ENCODE measurements at places on chromosomes 13 and 19.

DNA sequence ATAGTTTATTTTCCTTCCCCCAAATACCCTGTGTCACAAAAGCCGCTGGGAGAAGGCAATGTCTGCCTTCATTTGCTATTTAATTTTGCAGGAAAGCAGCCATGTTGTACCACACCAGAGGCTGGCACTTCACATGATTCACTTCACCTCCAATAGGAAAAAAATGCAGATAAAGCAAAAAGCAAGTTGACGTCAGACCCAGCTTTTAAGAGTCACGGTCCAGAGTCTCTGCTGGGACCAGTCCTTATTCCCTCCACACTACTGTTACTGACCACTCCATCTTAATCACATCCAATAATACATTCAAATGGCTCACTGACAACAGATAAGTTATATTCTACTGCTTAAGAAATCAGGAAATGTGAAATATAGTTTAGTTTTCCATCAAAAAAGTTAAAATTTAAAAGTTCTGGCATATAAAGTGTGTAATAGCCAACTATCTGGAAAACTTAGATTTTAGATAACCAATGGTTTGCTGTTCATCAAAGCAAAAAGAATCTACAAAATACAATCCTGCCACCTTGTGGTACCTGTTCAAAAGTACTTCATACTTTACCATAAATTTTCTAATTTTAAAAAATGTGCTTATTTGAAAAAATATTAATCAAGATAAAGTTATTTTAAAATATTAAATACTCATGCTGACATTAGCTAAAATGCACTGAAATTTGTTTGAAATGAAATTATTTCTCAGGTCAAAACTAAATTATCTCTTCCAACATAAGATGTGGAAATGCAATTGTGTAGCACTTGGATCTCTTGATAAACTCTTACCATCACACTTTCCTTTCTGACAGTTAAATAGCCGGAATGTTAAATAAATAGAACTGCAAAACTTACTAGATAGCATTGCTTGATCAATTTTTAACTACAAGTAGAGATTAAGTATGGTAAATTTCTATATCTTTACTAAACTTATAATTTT lies 97.3 kb downstream of the SERP2 start:
- peak; percentile 25 for DNase-seq

- no peak for DNase-seq
Observed at GRCh38 chr13:88314496-88314895, 643.3 kb downstream of the SLITRK5 start.

GRCh38 chr19:29337029-29337428 lies 124.1 kb upstream of the UQCRFS1 start:
- no peak for DNase-seq

GRCh38 chr19:18021121-18021755 lies 13.3 kb downstream of the ARRDC2 start:
- DNase-seq: peak; percentile 92

GRCh38 chr19:944663-945241 lies 18.9 kb downstream of the ARID3A start:
- no peak for DNase-seq

GRCh38 chr13:91228108-91228507 lies 119.4 kb upstream of the MIR17HG start:
- no peak for DNase-seq

- no peak for DNase-seq
Observed at GRCh38 chr13:79481685-79482052, 714 bp downstream of the NDFIP2 start.

DNA sequence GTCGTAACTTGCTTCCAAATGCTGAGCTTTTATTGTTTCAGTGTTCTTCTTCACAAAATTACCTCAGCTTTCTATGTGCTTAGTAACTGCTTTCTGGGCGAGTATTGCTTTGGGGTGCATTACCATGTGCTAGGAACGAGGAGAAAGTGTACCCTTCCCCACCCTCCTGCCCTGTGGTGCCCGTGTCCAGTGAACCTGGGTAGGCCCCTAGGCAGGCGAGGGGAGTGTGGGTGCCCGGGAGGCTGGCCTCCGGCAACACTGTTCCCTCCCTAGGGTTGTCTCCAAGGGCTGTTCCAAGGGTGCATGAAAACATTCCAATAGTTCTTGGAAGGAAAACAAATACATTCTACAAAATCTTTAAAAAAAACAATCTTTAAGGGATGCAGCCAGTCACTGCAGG lies 216.5 kb upstream of the SOX1 start:
- no peak for DNase-seq

GRCh38 chr13:27259831-27260230 lies 8.5 kb downstream of the RPL21 start:
- no peak for DNase-seq

- no peak for DNase-seq
Observed at GRCh38 chr19:50340331-50340730, 11.2 kb upstream of the KCNC3 start.

- no peak for DNase-seq
Observed at GRCh38 chr13:111611651-111612050, 291.2 kb downstream of the TEX29 start.

DNA sequence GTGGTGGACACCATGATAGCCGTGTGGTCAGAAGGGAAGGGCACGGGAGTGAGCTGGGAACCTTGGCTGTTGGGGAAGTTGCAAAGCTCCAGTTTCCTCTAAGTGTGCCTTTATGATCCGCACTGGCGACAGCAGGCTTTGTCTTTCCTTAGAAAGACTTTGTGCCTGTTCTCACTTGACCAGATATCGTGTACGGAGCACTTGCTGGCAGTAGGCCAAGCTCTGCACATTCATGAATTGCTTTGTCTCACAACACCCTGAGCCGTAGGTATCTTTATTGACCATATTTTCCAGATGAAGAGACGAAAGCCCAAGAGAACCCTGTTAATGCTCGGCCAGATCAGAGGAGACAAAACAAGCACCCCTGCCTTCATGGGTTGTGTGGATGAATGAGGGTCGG lies 15.1 kb downstream of the CUL4A start:
- DNase-seq: no peak

- no peak for DNase-seq
Observed at GRCh38 chr13:21118180-21118579, 56.8 kb upstream of the LATS2 start.

DNA sequence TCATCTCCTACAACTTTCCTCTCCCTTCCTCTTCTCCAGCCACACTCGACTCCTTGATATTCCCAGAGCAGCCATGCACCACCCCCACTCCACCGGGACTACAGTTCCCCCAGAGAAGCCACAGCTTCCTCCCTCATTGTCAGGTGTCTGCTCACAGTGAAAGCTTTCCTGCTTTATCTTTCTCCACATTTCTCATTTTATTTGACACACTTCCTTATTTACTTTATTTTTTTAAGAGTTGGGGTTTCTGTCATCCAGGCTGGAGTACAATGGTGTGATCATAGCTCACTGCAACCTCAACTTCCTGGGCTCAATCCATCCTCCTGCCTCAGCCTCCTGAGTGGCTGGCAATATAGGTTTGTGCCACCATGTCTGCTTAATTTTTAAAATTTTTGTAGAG lies 464.6 kb downstream of the MYO16 start:
- DNase-seq: no peak

- DNase-seq: peak; percentile 39
Observed at GRCh38 chr19:55642153-55643002, 1.1 kb upstream of the ZNF581 start.

- DNase-seq: no peak
Observed at GRCh38 chr13:33610438-33611120, 207.4 kb upstream of the RFC3 start.

- no peak for DNase-seq
Observed at GRCh38 chr19:14395710-14396336, 14.6 kb downstream of the ADGRE5 start.

All from EH (cell line).